T-helper 2 cell (primary cell): ENCODE measurements at places on chromosomes 7 and 10.

DNA sequence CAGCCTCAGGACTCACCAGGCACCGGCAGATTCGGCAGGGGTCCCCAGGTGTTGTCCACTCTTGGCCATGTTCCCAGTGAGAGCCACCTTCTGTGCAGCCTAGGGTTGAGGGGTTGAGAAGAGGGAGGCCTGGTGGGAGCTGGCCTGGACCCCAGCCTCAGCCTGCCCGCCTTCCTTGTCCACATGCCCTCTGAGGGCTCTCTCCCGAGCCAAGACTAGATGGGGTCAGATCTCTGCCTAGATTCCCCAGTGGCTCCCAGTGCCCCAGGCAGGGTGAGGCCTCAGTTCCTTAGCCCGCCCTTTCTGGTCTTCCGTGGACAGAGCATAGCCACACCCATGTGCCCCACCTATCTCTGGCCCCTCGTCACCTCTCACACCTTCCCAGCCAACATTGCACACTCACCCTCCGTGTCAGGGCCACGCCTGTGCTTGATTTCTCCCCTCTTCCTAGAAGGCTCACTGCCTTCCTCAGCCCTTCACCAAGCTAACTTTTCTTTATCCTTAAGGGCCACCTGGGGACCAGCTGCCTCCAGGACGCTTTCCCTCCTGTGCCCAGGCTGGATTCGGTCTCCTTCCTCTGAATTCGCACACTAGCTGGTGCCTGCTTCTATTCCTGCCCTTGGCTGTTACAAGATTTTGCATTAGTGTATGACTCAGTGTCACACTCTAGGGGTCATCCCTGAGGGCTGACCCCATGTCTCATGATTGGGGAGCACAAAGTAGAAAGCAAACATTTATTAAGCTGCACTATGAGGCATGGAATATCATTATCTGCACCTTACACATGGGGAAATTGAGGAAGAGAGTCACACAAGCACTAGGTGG is 7.5 kb downstream of the KCP start:
- DNase-seq, result no peak

GRCh38 chr7:144086730-144087129 is 652 bp downstream of the OR2A12 start:
- DNase-seq, result no peak

DNA sequence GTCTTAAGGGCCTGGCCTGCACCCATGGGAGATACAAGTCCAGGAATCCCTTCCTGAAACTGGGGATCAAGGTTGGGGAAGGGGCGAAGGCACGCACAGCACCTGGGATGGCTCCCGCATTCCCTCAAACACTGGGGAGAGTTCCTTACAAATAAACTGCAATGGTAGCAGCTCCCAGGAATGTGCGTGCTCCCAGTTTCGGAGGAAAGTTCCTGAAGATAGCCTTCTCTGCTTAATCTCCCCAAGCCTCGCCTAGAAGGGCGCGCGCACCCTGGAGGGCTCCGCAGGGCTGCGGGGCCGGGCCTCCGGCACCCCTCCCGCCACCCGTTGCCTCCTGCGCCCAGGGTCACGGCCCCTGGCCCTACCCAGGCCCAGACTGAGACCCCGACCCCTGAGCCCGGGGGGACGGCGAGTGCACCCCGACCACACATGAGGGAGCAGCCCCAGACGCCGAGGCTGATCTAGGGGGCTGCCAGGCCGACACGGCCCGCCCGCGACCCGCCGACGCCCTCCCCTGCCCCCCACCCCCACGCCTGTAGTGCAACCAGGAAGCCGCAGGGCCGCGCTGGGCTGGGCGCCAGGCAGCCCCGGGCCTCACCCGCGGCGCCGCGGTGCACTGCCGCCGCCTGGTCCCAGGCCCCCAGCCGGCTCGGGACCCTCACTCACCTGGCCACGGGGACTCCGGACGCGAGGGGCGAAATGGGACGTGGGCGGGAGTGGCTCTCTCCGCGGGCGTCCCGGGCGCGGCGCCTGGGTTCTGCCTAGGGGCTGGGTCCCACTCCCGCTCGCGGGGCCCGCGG is 460 bp downstream of the ANXA11 start:
- DNase-seq, result peak; percentile 62

DNA sequence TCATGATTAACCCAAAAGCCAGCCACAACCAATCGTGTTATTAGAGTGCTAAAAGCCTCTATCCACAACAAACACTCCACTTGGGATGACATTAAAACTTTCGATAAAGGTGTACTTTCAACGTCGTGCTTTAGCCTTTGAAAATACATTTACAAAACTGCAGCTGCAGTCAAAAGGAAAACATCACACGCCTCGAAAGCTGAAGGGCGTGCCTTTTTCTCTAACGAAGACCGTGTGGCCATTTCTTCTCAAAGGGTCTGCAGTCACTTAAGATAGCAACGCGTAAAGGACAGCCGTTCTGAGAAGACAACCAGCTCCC is 1.1 kb downstream of the ARHGAP12 start:
- DNase-seq, result no peak

DNA sequence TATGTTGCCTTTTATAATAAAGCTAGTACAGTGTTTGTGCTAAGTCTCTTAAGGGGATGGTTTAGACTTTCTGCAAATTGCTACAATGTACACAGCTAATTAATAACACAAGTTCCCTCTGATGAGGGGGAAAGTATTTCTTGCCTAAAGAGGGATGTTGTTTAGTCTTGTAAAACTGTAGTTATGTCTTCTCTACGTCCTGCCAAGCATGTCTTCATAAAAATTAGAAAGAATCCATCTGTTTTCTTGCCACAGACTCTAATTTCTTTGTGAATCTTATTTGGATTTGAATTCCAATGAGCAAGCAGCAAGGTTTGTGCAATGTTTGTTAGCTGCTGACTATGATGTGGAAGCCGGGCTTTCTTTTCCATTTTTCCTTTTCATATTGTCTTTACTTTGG is 28.2 kb downstream of the ADARB2 start:
- no peak for DNase-seq

GRCh38 chr10:70528314-70528713 is 49.7 kb downstream of the PALD1 start:
- DNase-seq, result no peak

DNA sequence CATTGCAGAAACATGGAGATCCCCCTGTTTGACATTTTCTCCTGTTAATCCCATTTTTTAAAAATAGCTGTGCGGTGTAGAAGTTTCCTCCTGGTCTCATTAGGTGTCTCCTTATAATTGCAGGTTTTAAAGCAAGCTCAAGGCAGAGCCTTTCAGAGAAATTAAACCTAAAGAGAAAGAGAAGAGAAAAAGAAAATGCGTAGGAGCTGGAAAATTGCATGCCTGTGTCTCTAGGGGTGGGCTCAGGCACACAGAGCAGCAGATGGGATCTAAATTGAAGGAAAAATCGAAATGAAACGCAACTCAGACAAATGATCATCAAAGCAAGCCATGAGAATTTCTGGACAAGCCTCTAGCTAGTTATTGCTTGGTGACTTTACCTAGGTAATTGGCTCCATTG is 40.1 kb downstream of the GPR26 start:
- DNase-seq, result no peak

DNA sequence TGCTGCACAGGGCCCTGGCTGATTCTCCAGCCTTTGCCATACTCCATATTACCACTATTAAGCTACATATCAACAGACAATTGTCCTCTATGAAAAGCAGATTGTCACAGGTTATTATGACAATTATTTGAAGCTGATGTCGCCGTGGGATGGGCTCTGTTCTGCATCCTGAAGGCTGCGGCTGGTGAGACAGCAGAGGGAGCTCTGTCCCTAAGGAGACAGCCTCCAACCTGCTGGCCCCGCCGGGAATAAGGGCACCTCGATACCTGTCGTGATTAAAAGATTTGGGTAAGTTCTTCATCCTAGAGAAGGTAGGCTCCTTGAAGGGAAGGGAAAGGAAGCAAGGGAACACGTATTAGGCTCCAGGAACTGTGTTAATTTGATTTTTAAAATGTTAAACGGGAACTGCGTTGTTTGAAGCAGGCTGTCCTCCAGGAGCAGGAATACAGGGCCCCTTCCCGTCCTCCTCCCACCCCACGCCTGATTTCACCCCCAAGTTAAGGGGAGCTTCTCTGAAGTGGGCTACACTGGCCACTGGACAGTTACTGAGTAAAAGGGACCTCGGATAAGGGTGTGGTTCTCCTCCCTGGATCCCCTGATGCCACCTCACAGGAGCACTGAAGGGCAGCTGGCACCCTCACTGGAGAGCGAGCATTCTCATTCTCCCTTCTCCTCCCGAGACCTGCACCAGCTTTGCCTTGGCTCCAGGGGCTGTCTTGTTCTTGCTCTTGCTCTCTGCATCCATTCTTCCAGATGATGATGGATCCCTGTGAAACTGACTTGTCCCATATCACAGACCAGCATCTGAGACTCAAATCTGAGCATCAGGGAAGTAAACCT is 11.8 kb upstream of the TIAL1 start:
- no peak for DNase-seq

DNA sequence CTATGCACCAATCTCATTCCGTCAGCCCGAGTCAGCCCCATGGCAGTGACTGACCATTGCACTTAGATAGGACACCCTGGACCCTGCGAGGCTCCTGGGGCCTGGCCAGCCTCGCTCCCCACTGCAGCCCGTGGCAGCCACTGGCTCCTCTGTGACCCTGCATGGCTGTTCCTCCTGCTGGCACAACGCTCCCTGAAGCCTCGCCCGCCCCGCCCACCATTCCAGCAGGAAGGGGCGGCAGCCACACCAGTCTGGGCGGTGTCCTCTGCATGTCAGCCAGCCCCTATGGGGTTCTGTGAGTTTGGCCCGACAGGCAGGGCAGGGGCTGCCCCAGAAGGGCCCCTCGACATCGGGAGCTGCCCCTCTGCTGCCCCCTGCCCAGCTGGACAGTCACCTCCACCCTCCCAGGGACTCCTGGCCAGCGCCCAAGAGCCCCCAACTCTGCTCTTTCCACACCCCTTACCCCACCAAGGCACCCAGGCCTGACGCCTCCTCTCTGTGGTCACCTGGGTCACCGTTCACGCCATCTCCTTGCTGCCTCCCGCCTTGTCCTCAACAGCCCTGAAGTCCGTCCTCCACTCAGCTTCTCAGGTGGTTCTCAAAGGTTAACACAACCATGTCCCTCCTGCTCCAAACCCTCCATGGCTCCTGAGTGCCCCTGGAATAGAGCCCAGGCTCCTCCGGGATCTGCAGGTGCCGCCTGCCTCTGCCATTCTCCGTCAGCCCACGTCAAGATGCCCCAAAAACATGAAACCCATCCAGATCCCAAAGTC is 103.5 kb downstream of the MICALL2 start:
- no peak for DNase-seq

GRCh38 chr7:130146693-130147405 is 58.4 kb downstream of the TMEM209 start:
- DNase-seq, result no peak
